ENCODE measurements at places on chromosomes 12 and 14.

- no peak for DNase-seq
These were observed 638 bp downstream of the LAG3 start for GRCh38 chr12:6772726-6773589.

GRCh38 chr12:118166946-118167345, 31.0 kb downstream of the PEBP1 start:
- no peak for DNase-seq

- no peak for DNase-seq
These were observed 162.6 kb upstream of the PLEKHG7 start for GRCh38 chr12:92539976-92540781.

DNA sequence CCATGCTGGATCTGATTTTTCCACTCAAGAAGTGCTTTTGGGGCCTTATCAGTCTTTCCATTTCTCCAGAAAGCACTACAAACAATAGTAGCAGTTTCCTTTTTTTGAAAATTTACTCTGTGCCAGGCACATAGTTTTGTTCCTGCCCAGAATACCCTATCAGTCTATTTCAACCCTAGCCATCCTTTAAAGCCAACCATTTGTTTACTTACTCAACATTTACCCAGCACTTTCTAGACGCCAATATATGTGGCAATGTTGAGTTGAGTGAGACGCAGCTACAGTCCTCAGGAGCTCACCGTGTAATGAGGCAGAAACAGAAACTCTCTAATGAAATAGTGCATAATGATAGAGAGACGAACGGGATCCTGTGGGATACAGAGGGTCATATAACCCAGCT, 32.9 kb upstream of the CHST11 start:
- DNase-seq = no peak

GRCh38 chr14:93186956-93187355, 1.8 kb downstream of the LYSET start:
- DNase-seq = no peak

DNA sequence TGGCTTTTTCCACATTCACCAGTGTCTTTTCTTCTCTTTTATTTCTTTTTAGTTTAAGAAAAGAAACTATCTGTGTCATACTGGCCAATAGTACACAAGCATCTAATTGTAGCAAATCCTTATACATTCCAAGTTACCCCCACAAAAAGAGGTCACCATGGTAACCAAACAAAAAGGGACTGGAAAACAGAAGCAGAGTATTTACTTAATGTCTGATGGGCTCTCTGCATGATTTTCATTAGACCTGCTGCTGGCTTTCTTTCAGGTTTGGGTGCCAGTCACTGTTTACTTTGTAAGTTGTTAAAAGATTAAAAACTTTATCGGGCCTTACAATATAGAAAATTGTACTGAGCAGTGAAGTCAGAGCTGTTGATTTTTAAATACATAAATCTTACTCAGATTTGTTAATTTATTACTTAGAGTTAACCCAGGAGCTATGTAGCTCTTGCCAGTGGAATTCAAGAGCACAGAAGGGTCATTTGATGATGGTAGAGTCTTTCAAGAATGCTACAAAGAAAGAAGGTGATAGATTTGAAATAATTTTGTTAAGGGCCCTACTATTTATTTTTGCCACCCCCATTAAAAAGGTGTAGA, 123.9 kb downstream of the BRMS1L start:
- no peak for DNase-seq

DNA sequence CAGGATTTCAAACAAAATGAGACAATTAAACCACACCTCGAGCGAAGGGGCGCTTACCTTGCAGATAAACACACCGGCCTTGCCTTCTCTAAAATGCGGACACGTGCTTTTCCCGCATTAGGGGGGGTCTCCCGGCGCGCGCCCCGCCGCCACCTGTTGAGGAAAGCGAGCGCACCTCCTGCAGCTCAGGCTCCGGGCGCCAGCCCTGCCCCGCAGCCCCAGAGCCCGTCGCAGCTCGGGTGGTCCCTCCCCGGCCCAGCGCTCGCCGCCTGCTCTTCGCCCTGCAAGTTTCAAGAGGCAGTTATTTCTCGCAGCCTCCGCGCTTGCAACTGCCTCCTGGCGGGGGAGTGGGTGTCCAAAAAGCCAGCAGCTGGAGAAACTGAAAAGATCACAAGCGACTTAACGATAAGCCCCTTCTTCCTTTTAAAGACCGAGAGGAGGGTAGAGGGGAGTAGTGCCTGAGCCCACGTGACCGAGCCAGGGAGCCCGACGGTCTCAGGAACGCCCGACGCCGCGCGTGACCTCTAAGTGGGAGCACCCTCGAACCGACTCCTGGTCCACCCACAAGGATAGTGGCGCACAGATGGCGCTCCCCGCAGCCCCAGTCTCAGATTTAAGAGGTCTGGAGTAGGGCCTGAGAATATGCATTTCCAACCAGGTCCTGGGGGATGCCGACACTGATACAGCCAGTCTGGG, at the start of gene ESR2:
Gene ESR2, minus strand, starts transcription at position 396 of the 696 bp plus-strand sequence. CDS start 11,386 bp downstream, outside the sequence.
- DNase-seq = peak; percentile 70

- DNase-seq = no peak
These were observed 10.1 kb upstream of the KICS2 start for GRCh38 chr12:64232196-64232595.
